LHCN-M2 (cell line): ENCODE measurements at places on chromosomes 16 and 17. TPM values are rescaled to one million over a fixed set of nuclear protein-coding genes. Genes with fewer than 3 reads are reported as not detected.

DNA sequence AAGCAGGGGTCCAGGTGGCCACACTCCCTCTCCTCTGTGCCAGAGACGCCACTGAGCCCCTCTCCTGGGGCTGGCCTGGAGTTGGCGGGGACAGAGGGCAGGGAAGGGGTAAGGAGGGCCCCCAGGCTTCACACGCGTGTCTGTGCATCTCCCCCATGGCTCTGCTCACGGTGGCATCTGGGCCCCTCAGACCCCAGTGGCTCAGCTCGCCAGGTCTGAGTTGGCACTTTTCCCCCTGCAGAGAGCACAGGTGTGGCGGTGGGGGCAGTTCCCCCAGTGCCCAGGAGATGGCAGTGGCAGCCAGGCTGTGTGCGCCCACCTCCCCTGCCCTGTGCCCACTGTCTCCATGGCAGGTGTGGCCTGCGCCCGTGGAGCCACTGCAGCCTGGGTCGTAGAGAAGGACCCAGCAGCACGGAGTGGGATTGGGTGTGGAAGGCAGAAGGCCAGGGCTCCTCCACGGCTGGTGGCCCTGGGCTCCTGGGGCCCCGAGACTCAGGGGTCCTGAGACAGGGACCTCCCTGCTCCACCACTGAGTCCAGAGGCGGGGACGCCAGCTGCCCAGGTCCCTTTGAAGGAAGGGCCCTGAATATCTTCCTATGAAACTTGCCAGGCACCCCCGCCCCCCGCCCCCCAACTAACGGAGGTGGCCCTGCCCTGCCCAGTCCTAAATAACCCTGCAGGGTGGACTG is 4.3 kb upstream of the APRT start:
- no peak for DNase-seq

GRCh38 chr16:84427553-84427952 is 59.2 kb downstream of the ATP2C2 start:
- no peak for DNase-seq

Gene TNFRSF13B
- total RNA-seq = not detected in 2 replicates

DNA sequence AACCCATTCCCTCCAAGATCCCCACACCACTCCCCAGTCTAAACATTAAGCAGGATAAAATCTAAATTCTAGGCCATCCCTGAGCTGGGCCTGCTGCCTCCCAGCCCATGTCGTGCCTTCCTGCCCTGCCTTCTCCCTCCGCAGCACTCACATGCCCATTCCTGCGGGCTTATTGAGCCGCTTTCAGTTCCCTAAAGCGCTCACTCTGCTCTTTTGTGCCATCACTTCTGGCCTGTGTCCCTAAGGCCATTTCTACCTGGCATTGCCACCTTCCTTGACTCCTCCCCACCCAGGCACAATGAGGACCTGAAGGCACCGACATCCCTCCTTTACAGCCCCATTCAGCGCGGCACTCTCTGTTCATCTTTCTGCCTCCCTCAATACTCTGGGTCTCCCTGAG is 13.0 kb upstream of the RAB5C start:
- no peak for DNase-seq

GRCh38 chr17:65328567-65328966 is 191.4 kb downstream of the RGS9 start:
- no peak for DNase-seq

DNA sequence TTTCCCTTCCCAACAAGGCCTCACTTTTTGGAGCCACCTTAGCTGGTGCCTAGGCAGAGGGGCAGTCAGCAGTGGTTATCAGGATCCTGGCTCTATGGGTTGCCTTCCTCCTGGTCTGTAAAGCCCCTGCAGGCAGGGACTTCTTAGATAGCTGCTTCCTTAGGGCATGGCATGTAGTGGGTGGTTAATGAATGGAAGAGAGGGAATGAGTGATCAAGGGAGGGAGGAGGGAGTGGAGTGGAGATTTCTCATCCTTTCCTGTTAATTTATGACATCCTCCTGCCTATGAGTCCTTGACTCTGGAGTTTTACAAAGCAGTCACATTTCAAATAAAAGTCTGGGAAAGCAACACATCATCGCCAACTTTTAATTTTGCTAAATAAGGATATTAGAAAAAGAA is 40.7 kb downstream of the SNX20 start:
- DNase-seq = no peak

Gene CHRNE
- total RNA-seq = 0.19 TPM in 1 of 2 replicates, not detected in the other

DNA sequence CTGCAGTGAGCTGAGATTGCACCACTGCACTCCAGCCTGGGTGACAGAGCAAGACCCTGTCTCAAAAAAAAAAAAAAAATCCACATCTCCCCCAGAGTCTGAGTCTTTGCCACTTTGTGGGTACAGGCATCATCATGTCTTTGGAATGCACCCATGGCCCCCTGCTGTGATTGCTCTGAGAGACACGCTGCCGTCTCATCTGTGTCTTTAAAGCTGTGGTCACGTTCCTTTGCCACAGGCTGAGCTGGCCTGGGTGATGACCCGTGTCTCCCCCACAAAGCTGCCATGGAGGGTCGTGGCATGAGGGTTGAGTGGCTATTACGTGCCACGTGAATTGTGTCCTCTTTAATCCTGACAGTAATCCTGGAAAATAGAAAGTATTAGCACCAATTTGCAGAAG is 20.2 kb downstream of the CRISPLD2 start:
- DNase-seq = peak; percentile 90

DNA sequence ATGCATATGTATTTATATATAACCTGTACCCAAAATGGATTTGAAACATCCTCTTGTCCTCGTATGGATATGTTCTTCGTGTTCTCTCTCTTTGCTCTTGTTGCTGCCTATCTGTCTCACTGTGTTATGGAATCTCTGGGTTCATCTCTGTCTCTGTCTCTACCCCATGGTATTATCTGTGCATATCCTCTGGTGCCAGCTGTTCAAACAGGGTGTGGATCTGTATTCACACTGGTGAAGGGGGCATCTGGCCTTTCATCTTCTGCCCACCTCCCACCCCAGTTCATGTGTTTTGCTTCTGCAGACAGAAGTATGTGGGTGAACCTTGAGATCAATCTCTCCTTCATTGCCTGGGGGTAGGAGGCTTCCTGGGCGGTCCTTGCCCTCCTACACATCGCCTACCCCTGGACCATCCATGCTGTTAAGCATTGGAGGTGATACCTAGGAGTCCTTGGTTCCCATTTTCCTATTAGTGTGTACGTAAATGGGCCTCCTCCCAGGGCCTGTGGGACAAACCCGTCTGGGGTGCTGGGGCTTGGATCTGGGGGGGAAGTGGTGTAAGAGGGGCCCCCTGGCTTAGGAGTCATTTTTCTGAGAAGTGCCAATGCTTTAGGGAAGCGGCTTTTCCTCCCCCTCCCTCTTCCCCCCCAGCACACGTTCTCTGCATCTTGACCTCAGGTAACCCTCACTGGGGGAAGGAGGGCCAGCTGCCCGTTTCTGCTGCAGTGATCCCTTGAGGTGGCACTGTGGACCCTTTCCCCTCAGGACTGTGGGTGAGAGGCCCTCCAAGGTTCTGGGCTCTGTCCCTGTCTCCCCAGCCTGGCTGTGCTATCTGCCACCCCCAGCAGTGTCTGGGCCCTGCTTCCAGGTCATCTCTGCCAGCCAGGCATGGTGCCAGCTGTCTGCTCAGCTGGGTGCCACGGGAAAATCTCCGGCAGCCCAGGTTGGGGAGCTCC is 21.1 kb downstream of the RARA start:
- DNase-seq = no peak

Gene ITGAX
- not detected in 2 replicates for total RNA-seq

GRCh38 chr17:31369266-31369665 is 22.2 kb upstream of the RAB11FIP4 start:
- DNase-seq = peak; percentile 84
